Ureter (tissue), 1 donor: ENCODE measurements at places on chromosomes 5 and 9.

GRCh38 chr9:123338710-123339665 is 17.0 kb upstream of the CRB2 start:
- DNase-seq, result no peak

DNA sequence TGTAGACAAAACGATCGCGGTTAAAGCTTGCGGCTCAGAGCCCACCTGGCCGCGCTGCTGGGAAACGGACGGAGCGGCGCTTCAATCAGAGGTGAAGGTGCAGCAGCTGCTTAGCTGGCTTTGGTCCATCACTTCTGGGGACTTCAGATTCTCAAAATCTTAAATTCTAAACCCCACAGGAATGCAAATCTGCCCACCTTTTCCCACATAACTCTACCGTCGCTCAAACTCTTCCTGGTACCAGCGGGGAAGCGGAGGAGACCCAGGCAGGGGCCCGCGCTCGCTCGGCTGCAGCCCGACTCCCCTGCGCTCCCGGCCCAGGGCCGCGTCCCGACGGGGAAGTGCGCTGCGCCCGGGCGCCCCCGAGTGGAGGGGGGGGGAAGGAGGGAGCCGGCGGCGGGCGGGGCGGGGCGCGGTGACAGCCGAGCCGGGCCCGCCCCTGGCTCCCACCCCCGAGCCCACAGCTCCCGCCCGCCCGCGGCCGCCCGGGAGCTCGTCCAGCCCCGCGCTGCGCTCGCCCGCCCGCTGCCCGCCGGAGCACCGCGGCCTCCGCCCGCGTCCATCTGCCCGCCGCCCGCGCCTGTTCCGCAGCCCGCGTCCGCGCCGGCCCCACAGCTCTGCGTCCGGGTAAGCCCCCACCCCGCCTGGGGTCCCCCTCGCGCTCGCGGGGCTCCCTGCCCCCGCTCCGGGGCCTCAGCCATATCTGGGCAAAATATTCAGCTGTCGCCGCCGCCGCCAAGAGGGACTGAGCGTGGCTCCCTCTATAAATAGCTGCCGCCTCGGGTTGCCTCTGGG is at the start of gene TMOD1:
Gene TMOD1, plus strand, starts transcription at position 490 of the 795 bp plus-strand sequence. CDS start 22,523 bp downstream, outside the sequence.
- no peak for DNase-seq

DNA sequence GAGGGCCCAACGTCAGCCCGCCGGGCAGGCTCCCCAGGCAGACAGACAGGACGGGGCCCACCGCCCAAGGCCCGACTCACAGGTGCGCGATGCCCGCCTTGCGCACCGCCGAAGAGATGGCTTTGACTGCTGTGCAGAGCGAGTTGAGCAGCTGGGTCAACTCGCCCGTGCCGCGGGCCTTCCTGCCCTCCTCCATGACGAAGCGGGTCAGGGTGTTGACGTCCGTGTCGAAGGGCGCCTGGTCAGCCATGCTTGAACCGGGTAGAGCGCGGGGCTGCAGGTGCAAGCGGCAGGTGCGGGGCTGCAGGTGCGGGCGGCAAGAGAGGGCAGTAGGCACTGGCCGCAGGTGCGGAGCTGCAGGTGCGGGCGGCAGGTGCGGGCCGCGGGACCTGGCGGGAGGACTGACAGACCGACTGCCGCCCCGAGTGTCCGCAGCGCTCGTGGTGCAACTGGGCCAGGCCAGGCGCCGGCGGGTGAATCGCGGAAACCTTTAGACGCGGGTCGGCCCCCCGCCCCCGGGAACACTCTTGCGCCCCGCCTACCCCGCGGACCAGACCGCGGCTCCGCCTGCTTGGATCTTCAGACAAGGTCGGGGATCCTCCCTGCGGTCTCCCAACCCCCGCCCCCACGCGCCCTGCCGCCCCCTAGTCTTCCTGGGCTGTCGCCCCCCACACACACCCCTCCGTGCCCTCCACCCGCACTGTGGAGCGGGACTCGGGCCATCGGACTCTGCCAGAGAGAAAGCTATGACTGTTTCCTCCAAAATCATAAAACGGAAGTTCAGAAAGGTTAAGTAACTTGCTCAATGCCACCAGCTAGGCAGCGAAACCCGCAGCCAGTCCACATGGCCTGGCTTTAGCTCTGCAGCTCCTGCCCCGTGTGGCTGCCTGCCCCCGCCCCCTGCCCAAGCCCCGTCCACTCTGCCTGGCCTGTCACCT is at the start of gene FBP1:
Gene FBP1, minus strand, starts transcription at position 458 of the 938 bp plus-strand sequence. Its CDS starts 208 bp downstream, at position 250.
- DNase-seq, result peak; percentile 71

DNA sequence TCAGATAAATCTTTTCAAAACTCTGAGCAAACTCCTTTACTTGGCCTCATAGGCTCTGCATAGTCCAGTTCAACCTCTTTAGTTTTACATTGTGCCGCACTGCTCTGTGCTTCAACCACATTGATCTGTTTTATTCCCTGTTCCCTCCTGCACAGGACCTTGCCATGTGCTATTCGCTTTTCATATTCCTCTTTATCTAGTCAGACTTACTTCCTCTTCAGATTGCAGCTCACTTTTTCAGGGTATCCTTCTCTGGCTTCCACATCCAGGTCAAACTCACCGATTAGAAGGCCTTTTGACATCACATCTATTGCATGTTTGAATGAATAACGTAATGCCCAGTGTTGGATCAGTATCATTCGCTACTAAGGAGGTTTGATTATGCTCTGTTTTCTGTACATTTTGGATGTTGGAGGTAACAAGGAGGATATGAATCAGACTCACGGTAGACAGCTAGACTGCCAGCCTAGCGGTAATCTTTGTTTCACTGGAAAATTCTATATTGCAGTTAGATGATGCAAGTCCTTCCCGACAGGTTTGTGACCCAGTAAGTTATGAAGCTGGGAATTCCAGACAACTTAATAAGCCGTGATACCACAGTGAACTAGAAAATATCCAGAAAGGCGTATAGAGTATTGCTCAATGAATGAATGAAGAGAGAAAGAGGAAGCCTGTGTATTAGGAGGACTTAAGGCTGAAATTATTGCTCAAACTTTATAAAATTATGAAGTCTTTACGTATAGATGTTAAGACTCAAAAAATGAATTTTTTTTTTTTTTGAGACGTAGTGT is 65.7 kb downstream of the IQGAP2 start:
- DNase-seq, result no peak

DNA sequence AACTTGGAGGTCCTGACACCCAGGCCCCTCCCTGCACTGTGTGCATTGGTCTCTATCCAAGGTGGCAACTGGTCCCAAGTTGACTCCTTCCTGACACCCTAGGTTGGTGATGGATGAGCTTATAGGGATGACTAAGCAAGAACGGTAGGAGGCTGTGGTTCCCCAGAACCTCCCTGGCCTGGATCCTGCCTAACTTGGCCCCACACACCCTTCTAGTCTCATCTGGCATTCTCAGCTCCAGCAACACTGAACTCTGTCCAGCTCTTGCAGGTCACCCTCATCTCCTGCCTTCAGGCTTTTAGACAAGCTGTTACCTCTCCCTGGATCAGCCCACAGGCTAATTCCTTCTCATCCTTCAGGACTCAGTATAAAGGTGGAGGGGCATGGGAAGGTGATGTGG is 16.5 kb downstream of the AQP3 start:
- DNase-seq, result no peak

DNA sequence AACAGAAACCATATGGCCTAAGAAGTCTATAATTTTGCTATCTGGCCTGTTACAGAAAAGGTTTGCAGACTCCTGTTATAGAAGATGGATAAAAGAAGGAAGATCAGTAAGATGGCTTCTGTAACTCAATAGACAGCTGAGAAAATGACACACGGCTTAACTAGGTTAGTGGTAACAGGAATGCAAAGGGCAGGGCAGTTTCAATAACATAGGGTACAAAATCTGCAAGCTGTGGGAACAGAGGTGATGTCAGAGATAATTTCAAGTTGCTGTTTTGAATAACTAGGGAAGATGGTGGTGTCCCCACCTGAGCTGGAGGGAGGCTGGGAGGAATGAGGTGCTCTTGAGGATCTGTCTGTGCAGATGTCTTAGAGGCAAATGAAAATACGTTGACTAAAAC is 106.5 kb downstream of the GLIS3 start:
- DNase-seq, result no peak

GRCh38 chr5:10499776-10500175 is 58.1 kb downstream of the ROPN1L start:
- no peak for DNase-seq

DNA sequence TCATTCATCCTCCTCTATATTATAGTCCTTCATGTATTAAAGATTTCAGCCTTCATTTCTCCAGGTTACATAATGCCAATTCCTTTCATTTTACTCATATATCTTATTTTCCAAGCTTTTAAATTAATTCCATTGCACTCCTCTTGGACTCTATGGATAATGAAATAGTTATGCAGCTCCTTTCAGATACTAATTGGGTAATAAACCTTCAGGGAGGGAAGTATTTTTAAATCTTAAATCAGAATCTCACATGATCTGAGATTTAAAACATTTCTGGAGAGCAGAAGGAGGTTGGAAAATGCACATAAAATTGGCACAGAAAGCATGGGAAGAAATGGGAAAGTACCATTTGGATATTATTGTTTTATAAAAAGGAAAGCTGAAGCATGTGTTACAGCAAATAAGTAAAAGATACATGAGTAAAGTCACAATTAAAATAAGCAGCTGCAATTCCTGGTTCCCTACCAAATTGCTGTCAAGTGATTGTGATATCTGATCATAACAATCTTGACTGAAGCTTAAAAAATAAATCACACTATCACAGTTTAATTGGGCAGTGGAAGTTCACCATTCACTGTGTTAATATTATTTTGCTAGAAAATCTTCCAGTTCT is 257.9 kb upstream of the NREP start:
- DNase-seq, result no peak

- DNase-seq, result no peak
These were observed 126.9 kb downstream of the NTRK2 start for GRCh38 chr9:84796404-84796803.

DNA sequence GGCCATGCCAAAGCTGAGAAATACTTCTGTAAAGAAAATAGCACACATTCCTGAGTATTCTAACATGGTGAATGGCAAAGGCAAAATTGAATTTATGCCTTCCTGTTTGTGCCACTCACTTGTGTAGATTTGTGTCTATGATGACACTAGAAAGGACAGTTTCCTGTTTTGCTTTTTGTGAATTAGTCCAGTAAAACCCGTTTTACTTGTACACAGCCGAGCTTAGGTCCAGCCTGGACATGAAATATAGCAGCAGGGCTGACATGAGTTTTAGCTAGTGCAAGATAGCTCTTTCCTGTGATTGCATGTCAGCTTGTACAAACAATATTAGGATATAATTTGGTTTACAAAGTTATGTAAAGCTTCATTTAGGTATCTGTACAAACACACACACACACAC is 1891.7 kb upstream of the WWC1 start:
- DNase-seq, result no peak

- no peak for DNase-seq
These were observed 801.0 kb upstream of the NUDT12 start for GRCh38 chr5:104363567-104363966.

DNA sequence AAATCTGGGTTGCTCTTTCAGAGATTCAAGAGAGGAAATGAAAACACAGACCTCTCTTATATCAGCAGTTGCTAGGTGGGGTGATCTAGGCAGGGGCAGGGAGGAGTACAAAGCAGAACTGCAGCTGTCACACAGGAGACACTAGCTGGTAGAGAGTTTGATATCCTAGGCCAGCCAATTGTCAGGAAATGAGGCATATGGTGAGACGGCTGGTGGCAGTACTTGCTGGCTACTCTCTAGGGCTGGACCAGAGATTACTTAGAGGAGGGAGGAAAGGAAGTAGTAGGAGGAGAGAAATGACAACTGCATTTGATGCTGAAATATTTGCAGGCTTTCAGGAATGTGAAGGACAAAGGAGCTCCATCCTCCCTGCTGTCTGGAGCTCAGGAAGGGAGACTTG is 113.8 kb downstream of the TRIM32 start:
- DNase-seq, result no peak
